ENCODE measurements at places on chromosomes 4 and X.

GRCh38 chrX:100831219-100831946 lies 11.2 kb downstream of the CSTF2 start:
- DNase-seq: no peak

GRCh38 chr4:8085491-8086117 lies 73.0 kb downstream of the ABLIM2 start:
- no peak for DNase-seq

- peak; percentile 46 for DNase-seq
Observed at GRCh38 chr4:38804654-38805295, at the start of gene TLR1. TLR1 (minus strand) TSS chr4:38804791; CDS start chr4:38798831, 5,960 bp downstream.

DNA sequence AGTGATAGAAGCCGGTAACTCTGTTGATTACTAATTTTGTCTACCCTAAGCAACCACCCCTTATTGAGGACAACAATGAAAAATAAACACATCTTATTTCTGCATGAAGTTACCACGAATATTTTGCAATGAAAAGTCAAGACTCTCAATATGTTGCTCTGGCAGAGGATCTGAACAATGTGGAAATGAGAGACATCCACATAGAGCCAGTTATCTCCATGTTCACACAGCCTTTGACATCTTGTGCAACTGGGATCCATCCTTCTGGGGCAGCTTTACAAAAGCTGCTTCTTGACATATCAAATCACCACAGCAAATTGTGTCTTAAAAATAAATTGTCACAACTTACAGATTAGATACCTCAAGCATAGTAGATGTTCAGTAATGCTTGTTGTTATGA lies 10.2 kb downstream of the EDNRA start:
- DNase-seq: no peak

- DNase-seq: no peak
Observed at GRCh38 chr4:26884486-26884988, 23.9 kb downstream of the STIM2 start.

GRCh38 chr4:169665046-169665737 lies 44.8 kb downstream of the CLCN3 start:
- DNase-seq: no peak

GRCh38 chrX:39810901-39811300 lies 286.9 kb downstream of the BCOR start:
- no peak for DNase-seq

GRCh38 chr4:144509088-144510015 lies 136.6 kb upstream of the HHIP start:
- DNase-seq: no peak

DNA sequence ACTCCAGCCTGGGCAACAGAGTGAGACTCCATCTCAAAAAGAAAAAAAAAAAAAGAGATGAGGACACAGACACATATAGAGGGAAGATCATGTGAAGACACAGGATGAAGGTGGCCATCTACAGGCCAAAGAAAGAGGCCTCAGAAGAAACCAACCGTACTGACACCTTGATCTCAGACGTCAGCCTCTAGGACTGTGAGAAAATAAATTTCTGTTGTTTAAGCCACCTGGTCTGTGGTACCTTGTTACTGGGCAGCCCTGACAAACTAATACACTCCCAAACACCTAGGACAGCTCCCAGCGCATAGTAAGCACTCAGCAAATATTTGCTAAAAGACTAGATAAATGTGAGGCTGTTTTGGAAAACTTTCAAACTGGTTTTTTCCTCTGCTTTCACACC lies 59.2 kb upstream of the SMIM10 start:
- DNase-seq: no peak

DNA sequence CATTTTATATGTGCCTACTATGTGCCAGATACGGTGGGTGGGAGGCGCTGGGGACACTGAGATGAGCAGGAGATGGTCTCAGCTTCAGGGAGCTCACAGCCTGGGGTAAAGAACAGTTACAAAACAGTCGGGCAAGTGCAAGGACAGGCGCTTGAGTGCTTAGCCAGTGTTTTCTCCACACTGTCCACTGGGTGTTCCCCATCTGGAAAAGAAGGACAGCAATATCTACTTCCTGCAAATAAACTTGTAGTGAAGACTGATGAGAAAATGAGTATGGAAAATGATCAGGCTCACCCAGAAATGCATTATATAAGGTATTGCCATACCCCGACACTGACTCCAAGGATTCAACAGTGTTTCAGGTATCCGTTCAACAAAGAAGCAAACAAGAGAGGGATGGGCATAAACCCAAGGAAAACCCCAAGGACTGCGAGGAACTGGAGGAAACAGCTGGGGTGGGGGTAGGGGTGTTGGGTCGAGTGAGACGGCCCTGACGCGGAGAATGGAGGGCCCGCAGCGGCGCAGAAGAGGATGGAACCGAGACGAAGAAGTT lies 835 bp downstream of the TMEM185A start:
- no peak for DNase-seq

DNA sequence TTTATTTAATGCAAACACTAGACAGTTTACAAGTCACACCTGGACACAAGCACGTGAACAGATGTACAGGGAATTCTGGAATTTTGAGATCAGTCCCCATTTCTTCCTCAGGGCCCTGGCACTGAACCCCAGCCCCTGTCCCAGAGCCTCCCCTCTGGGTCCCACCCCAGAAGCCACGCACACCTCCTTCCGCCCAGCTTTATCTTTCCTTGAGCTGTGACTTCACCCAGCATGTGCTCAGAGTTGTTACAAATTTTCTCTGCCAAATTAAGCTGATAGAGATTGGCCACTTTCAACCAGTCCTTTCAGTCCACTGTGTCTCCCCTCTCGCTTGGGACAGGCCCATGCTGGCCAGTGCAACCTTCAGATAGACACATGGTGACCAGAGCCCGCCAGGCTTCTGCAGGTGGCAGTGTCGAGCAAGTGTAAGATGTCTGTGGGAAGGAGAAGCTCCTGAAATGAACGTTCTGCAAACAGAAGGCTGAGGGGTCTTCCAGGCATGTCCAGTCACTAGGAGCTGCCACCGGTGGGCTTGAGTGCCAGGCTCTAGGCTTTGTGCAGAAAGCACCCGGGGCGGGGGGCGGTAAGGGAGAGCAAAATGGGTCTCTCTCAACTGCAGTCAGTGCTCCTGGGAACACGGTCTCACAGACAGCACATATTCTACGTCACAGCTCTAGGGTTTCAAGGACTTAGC lies 73.3 kb downstream of the MTMR1 start:
- DNase-seq: no peak

DNA sequence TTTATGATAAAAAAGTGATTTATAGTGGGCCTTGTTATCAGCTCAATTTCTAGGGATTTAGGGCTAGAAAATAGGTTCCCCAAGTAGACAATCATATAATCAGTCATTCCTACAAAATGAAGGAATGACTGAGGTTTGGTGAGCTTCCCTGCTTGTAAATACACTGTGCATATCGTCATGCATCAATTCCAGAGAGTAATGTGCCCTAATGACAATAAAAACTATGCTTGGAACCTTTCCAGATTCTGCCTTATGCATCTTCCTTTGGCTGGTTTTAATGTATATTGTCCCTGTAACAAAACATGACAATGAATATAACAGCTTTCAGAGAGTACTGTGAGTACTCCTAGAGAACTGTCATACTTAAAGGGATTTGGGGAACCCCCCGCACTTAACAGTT lies 1310.9 kb downstream of the PCDH7 start:
- no peak for DNase-seq

GRCh38 chr4:146334862-146335449 lies 120.6 kb downstream of the REELD1 start:
- DNase-seq: no peak

DNA sequence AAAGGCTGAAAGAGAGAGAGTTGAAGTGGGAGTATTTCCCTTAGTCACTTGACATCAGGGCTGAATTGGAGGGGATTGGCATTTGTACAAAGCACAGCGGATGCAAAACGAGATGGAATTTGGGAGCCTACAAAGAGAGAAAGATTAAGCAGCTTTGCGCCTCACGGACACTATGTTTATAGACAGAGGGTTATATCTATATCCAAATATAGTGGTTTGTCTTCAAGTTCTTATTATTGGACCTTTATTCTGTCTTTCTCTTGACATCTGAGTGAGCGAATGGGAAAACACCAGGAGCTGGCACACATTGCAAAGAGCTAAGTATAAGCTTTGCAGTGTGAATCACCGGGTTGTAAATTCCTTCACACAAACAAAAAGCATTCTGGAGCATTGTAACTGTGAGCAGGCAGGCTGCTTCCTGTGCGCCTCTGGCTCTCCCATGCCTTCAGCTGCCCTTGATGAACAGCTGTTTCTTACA lies 500.2 kb downstream of the STIM2 start:
- no peak for DNase-seq

- DNase-seq: no peak
Observed at GRCh38 chrX:40471965-40472648, 108.7 kb upstream of the ATP6AP2 start.

GRCh38 chrX:23387550-23388184 lies 53.0 kb downstream of the PTCHD1 start:
- no peak for DNase-seq

- no peak for DNase-seq
Observed at GRCh38 chr4:124530464-124531077, 182.0 kb downstream of the ANKRD50 start.

DNA sequence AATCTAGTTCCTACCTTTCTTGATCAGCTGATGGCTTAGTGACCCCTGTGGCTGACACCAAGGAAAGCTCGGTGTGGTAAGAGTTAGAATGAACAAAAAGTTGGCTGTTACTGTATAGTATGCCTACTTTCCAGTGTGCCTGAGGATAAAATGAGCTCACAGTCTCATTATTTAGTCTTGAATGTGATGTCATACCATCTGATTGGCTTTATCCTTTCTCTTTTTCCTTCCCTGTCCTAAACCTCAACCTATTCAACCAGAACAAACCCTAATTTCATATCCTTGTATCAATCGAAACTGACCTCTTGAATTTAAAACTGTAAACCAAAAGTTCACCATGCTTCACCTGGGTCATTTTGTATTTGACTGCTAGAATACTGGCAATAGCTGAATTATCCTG lies 156.4 kb downstream of the PPARGC1A start:
- DNase-seq: no peak

GRCh38 chr4:7800410-7800809 lies 139.3 kb downstream of the AFAP1 start:
- DNase-seq: no peak

GRCh38 chrX:129798888-129799287 lies 19.1 kb downstream of the SASH3 start:
- no peak for DNase-seq

DNA sequence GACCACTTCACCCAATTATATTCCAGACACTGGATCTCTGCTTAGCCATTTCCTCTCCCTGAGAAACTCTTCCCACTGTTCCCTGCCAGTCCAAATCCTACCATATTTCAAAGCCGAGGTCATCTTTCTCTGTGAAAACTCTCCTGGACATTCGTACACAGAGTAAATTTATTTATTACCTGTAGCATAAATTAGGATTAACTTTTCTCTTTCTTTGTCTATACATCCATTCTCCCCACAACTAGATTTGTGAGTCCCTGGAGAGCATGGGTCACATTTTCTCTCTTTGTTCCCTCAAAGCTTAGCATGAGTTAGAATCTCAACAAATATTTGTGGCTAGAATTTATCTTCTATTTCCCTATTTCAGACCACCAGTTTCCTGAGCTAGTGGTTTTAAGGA lies 27.8 kb upstream of the SMIM10 start:
- DNase-seq: no peak

DNA sequence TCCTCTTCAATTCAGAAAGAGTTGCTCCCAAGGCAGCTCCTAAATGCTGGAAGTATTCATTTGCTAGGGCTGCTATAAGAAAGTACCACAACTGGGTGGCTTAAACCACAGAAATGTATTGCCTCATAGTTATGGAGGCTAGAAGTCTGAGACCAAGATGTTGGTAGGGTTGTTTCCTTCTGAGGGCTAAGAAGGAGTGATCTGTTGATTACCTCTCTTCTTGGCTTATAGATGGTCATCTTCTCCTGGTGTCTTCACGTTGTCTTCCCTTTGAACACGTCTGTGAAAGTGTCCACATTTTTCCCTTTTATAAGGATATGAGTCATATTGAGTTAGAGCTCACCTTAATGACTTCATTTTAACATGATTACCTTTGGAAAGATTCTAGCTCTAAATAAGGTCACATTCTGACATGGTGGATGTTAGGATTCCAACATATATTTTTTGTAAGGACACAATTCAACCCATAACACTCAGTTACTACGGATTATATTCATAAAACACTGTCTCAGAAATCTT lies 266.3 kb downstream of the SPATA18 start:
- DNase-seq: no peak

- no peak for DNase-seq
Observed at GRCh38 chr4:137946453-137947174, 295.5 kb downstream of the SLC7A11 start.

GRCh38 chr4:118281611-118282442 lies 71.0 kb downstream of the PRSS12 start:
- no peak for DNase-seq

- DNase-seq: no peak
Observed at GRCh38 chrX:86910027-86910426, 607.6 kb upstream of the KLHL4 start.

DNA sequence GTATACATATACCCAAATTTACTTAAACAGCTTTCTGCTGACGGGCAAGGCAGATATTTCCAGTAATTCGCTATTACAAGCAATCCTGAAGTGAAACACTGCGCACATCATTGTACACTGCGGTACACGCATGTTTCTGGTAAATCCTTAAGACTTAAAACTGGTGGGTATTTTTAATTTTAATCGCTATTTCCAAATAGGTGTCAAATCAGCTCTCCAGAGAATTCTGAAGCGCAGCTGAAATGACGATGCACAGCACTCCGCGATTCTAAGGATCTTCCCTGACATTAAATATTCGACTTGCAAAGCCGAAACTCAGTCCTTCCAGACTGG lies 361 bp downstream of the TMEM128 start:
- peak; percentile 23 for DNase-seq

DNA sequence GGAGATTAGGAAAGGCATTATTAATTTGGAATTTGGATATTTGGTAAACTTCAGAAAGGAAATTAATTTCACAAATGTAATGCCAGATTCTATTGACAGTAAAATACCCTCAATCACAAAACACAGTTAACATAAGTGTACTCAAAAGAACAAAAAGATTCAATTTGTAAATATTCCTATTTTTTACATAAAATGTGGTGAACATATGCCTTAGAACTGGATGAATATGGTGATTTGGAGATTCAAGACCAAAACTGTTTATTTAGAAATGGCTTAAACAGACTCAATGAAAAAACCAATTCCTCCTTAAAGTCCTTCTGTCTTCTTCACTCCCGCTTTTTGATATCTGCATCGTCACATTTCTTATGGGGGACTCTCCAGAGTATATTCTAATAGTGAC lies 417.6 kb upstream of the TENM3 start:
- DNase-seq: no peak

DNA sequence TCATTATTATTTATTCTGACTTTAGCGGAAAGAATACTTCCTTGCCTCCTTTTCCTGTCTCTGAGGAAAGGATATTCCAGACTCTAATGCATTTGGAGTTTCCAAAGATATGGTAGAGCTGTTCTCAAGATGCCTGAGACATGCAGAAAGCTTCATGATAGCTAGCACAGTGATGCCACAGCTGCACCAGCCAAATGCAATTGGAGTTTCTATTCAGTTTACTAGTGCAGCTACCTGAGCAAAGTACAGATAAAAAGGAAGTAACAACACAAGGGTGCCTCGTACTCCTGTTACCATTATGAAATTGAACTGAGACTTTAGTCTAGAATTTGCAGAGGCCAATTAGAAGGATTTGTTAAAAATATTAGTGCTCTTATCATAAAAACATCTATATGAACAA lies 57.5 kb upstream of the PARM1 start:
- no peak for DNase-seq

- no peak for DNase-seq
Observed at GRCh38 chr4:94126669-94127068, 81.0 kb upstream of the SMARCAD1 start.
